ENCODE measurements at places on chromosomes 5 and 9.

- DNase-seq = no peak
These were observed 15.1 kb upstream of the CARTPT start for GRCh38 chr5:71703941-71704340.

DNA sequence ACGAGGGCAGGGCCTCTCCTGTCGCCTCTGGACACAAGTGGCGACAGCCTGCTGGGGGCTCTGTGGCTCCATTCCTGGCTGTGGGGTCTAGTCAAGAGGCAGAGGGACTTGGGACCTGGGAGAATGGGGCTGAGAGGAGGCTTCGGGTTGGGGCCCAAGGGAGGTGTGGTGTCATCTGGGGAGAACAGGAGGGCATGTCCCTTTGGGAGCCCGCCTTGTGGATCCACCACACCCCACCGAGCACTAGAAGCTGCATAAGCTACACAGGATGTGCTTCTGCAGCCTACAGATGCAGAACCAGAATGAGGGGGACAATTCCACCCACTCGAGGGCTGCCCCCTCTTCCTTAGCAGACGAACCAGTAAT is 3.9 kb upstream of the MAN1B1 start:
- no peak for DNase-seq

- no peak for DNase-seq
These were observed 586 bp upstream of the MTAP start for GRCh38 chr9:21801683-21802417.

DNA sequence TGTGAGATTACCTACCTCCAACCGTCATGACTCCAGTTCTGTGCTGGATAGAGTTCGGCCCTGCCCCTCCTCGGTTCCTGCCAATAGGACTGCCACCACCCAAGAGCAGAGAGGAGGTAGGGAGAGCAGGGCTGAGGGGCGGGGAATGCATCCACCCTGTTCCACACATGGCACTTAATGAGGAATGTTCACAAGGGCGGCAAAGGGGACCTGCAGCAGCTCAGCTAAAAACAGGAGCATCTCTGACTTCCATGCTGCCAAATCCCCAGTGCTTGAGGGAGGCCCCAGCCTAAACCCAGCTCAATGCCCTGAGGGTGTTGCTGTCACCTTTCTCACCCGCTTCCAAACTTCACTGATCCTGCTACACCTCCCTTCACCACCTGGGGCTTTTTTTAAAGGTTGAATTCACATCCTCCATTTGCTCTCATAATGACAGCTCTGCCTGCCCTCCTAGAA is 7.8 kb upstream of the DELE1 start:
- DNase-seq = no peak

DNA sequence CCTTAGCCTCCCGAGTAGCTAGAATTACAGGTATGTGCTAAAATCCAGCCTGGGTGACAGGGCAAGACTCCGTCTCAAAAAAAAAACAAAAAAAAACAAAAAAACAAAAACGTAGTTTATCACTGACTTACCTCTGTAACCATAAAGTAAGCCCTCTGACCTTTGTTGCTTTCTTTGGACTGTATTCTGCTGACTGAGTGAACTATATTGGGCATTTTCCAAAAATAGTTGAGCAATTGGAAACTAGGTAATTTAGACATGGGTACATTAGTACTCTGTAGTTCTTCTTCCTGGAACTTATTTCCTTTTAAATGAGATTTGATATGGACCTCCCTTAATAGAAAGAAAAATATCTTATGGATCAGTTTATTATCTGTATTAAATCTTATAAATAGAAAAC is 66.6 kb downstream of the ANKHD1 start:
- DNase-seq = no peak

DNA sequence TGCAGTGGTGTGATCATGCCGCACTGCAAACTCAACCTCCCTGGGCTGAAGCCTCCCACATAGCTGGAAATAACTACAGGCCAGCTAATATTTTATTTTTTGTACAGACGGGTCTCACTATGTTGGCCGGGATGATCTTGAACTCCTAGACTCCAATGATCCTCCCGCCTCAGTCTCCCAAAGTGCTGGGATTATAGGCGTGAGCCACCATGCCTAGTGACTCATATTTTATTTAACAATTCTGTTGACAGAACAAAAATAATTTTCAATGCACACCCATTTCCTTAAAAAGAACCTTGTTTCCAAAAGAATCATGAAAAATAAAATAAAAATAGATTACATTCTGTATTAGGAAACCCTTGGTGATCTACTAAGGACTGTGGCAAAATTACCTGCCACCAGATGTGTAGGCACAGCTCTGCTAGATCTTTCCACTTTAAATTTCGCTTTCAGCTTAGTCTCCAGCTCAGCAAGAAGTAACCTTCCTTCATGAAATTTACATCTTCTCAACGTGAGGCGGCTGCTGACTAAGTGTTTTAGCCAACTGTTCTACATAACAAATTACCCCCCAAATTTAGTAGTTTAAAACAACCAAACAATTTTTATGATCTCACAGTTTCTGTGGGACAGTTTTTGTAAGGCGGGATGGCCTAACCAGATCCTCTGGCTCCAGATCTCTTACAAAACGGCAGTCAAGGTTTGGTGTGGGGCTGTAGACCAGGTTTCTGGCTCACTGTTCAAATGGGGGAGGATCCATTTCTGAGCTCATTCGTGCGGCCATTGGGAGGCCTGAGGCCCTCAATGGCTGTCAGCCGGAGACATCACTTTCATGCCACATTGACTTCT is 32.6 kb upstream of the GOLPH3 start:
- DNase-seq = no peak

DNA sequence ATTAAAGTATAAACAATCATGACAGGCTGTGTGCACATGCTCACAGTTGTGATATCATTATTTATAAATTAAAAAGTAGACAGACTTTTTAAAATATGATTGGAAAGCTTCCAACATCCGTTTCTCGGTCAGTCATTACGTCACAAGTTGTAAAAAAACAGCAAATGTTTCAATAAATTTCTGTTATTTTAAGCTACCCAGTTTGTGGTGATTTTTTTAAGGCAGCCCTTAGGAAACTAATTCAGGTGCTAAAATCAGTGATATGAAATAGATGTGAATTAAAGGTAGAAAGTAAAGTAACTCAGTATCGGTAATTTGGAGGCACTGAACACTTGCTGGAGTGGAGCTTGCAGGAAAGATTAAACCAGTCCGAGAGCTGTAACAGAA is 1.2 kb downstream of the CCNH start:
- DNase-seq = no peak

DNA sequence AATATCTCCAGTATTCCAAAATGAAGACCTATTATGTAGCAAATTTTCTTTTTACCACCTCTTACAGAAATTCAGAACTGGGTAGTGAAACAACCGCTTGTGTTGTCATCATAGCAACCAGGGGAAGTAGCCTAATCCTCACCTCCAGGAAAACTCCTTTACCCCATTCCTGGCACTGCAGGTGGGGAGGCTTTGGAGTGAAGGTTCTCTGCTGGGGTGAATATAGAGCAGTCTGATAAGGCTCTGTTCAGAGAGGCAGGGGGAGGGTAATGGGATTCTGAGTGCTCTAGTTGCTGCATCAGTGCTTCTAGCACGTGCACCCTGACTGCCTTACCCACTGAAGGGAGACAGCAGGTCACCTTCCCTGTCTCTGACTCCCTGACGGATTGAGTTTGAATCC is 116.2 kb downstream of the MAN2A1 start:
- no peak for DNase-seq

Data from activated T-cell treated with anti-CD3 and anti-CD28 coated beads for 24 hours (primary cell).